ENCODE measurements at places on chromosomes 5 and 9. TPM values are rescaled to one million over a fixed set of nuclear protein-coding genes. Genes with fewer than 3 reads are reported as not detected.

Gene ACTL7B
- not detected for total RNA-seq

Gene HSD17B3
- not detected for total RNA-seq

Gene TEX48
- total RNA-seq: not detected

Gene COL23A1
- 0.07 TPM for total RNA-seq

Gene NUTM2F
- total RNA-seq: not detected

Gene SPAAR
- not detected for total RNA-seq

Gene PPP3R2
- total RNA-seq: not detected

Gene NEUROG1
- total RNA-seq: not detected

Gene ROR2
- total RNA-seq: not detected
